ENCODE measurements at places on chromosomes 6 and 20. TPM values are rescaled to one million over a fixed set of nuclear protein-coding genes. Genes with fewer than 3 reads are reported as not detected.
A peak's percentile ranks its signal among the peaks of the same experiment; 100 is the strongest.

The NOX3 gene
- total RNA-seq: not detected

DNA sequence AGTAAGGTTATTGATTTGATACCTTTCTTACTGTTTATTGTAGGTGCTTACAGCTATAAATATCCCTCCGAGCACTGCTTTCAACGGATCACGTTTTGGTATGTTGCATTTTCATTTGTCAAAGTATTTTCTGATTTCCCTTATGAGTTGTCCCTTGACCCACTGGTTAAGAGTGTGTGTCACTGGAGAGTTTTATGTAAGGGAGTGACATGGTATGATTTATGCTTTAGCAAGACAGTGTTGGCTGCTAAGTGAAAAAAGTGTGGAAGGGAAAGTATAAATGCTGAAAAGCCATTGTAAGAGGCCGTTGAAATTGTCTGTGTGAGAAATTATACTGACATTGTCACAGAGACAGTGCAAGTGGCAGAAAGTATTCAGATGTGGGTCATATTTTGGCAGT lies 72.0 kb downstream of the SYCP2 start:
- no peak for DNase-seq

DNA sequence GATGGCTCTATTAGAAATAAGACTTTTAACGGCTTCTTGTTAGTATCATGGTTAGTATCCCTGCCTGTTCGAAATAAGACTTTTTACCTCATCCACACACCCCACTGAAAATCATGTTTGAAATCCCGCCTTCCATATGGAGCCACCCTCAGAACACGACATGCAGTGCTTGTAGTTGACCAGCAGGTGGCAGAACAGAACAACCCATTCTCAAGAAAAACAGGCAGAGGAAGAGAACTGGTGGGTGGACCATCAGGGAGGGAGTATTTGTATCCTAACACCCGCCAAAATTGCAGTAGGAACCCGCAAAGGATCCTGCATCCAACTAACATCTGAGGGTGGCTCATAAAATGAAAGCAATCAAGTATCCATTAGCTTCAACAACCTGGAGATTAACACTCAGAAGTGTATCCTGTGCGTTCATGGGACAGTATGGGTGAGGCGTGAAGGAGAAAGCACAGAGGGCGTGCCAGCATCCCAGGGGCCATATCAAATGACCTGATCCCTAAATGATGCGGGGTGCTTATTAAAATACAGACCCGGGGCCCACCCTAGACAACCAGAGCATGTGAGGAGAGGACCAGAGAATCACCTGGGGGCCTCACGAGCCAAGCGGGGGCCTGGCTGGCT lies 89.6 kb upstream of the NHSL1 start:
- DNase-seq: peak; percentile 75

GRCh38 chr6:34391786-34392496 lies 528 bp downstream of the NUDT3 start:
- DNase-seq: peak; percentile 69

- no peak for DNase-seq
These were observed 65.0 kb upstream of the SUPT3H start for GRCh38 chr6:45442716-45443115.

The SOX4 gene
- total RNA-seq: 6.2 TPM

The HRH3 gene
- total RNA-seq: not detected

Measured in LHCN-M2 (cell line).